ENCODE measurements at places on chromosomes 6 and 20.
A peak's percentile ranks its signal among the peaks of the same experiment; 100 is the strongest.

DNA sequence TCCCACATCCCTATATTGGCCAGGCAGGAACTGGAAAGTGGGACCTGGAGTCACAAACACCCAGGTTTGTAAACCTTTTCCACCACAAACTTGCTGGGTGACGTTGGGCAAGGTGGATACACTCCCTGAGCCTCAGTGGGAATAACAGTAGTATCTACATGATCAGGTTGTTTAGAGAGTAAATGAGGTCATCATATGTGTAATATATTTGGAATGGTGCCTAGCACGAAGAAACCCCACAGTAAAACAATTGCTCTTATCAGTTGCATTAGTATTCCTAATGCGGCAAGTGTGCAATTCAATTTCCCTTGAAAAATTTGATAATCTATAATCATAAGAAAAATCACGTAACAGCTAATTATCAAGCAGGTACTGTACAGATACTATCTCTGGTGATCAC, 51.9 kb downstream of the HIVEP2 start:
- no peak for DNase-seq

DNA sequence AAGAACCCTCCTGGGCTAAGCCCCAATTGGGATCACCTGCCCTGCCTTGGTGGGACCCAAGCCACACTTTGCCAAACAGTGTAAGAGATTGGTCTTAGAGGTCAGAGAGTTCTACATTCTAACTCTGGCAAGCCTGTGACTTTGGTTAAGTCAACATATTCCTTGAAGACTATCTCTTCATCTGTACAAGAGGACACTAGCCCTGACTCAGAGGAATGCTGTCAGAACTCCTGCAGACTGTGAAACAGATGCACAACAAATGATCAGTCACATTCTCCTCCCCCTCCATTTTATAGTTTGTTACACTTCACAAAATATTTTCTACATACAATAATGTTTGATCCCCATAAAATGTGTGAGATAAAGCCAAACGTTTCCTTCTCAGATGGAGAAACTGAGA, 91.7 kb upstream of the EPB41L1 start:
- DNase-seq: no peak

DNA sequence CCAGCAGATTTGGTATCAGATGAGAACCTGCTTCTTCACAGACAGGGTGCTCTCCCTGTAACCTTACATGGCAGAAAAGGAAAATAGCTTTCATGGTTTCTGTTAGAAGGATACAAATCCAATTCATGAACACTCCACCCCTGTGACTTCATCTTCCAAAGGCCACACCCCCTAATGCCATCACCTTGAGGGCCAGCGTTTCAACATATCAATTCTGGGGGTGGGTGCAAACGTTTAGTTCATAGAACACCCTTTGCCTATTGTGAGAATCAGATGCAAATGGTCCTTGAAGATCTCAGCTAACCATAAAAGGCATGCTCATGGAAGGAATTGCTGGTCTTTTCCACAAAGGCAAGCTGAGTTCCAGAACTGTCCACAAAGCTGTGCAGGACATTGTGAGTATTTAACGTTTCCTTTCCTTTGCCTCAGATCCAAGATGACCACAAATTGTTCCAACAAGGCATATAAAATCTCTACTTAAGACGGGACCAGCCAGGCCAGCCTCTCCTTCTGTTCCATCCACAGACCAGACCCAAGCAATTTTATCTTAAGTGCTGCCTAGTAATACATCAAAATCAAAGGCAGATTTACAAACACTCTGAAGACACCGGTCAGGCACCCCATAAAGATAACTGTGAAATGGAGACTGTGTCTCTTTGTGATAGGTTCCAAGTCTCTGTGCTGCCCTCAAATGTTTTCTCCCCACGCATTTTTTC, 34.7 kb upstream of the SSTR4 start:
- DNase-seq: no peak

GRCh38 chr6:16578695-16579285, 182.5 kb downstream of the ATXN1 start:
- DNase-seq: no peak

- no peak for DNase-seq
Observed at GRCh38 chr20:39638731-39639130, 676.6 kb downstream of the DHX35 start.

DNA sequence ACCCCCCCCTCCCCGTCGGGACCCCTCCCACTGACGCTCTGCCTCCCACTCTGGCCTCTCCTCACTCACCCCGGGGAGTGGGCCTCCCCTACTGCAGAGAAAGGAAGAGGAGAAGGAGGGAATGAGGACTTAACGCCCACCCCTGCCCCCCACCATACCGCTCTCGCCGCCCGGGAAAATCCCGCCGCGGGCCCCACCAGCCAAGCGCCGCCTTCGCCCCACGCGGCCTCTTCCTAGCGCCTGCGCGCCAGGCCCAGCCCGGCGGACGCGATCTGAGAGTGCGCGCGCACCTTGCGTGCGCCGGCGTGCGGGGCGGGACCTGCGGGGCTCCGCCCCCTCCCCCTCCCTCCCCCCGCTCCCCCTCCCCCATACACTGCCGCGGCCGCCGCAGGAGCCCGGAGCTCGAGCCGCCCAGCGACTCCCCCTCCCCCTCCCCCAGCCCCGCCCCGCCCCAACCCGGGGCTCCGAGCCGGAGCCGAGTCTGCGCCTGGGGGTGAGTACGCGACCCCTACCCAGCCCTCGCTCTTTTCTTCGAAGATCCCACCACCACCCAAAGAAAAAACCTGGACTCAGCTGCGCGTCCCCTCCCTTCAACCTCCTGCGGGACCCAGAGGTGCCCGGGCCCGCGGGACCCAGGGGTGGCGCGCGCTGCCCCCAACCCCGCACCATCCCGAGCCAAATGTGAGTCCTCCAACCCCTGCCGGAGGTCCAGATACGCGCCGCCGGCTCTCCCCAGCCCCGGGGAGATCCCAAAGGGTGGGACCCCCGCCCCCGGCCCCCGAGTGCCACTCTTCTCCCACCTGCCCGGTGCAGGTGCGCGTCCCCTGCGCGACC, at the start of the genes MRPL14 and TMEM63B:
MRPL14 (minus strand) TSS at position 267 of the 834 bp plus-strand sequence. CDS start 10,841 bp downstream, outside the sequence.
TMEM63B (plus strand) TSS at position 369 of the 834 bp plus-strand sequence. CDS start 7,031 bp downstream, outside the sequence.
- peak; percentile 95 for DNase-seq

DNA sequence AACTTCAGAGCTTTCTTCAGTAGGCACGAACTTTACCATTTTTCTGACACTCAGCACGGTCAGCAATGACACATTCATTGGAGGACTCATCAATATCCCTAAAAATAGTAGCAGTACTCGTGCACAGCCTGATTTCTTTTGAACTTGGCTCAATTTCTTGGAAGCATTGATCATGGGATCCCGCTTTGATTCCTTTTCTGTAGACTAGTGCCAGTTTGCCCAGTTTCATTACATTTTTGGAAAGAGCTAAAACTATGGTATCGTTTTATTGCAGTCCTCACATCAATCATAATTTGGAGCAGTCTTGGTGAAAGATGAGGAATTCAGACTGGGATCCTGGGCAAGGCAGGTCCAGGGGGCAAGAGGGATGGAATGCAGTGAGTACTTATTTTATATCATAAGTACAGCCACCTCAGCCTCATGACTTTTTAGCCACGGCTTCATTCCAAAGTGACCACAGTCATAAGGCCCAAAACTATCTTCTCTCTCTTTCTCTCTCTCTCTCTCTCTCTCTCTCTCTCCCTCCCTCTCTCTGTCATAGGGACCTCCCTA, 170.9 kb upstream of the AKAP12 start:
- DNase-seq: no peak

DNA sequence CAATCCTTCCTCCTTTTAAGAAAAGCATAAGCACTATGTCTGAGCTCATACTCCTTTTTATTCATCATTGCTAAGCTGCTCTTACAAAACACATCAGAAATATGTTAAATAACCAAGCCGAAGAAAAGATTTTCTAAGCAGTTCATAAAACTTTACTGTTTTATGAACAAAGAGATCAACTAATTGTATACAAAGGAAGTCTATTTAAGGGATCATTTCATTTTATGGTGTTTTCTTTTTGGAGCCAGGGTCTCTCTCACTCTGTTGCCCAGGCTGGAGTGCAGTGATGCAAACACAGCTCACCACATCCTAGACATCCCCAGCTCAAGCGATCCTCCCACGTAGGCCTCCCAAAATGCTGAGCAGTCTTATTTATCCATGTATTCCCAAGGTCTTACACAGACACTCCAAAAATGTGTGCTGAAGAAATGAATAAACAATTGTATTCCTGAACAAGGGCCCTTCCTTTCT, 9.3 kb downstream of the NUDT3 start:
- DNase-seq: no peak

DNA sequence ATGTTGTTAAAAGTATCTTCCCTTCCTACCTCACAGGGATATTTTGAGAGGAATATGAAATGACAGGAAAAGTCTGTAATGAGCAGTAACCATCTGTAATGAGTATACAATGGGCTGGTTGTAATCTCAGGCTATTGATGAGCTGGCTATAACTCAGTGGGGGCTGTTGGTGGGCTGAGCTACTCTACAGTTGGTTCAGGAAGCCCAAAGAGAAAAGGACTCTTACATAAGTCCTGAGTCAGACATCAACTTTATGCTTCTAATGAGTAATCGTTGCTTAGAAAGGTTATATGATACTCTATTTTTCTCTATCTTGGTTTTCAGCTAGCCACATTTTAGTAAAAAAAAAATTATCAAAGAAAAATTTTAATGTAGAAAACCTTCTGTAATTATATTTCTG, 26.4 kb downstream of the ZNF391 start:
- no peak for DNase-seq

DNA sequence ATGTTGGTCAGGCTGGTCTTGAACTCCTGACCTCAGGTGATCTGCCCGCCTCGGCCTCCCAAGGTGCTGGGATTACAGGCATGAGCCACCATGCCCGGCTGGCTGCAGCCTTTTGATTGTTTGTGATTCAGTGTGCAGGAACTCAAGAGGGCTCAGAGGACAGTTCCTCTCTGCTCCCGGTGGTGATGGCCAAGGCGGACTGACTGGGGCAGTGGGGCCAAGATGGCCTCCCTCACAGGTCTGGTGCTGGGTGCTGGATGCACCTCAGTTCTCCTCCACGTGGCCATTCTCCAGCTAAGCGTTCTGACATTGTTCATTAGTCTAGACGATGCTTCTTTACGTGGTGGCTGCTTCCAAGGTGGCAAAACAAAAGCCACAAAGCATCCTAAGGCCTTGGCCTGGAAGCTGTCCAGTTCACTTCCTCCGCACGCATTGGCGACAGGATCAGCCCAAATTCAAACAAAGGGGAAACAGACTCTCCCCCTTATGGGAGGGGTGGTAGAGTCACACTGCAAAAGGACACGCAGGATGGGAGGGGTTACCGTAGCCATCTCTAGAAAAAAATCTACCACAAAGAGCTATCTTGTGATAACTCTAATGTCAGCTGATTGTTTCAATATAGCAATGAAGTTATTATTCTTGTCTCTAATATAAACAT, 146.9 kb downstream of the FOXC1 start:
- no peak for DNase-seq

- no peak for DNase-seq
Observed at GRCh38 chr20:36591281-36591680, 14.3 kb upstream of the RAB5IF start.

- no peak for DNase-seq
Observed at GRCh38 chr6:21895555-21895954, 302.0 kb downstream of the SOX4 start.

DNA sequence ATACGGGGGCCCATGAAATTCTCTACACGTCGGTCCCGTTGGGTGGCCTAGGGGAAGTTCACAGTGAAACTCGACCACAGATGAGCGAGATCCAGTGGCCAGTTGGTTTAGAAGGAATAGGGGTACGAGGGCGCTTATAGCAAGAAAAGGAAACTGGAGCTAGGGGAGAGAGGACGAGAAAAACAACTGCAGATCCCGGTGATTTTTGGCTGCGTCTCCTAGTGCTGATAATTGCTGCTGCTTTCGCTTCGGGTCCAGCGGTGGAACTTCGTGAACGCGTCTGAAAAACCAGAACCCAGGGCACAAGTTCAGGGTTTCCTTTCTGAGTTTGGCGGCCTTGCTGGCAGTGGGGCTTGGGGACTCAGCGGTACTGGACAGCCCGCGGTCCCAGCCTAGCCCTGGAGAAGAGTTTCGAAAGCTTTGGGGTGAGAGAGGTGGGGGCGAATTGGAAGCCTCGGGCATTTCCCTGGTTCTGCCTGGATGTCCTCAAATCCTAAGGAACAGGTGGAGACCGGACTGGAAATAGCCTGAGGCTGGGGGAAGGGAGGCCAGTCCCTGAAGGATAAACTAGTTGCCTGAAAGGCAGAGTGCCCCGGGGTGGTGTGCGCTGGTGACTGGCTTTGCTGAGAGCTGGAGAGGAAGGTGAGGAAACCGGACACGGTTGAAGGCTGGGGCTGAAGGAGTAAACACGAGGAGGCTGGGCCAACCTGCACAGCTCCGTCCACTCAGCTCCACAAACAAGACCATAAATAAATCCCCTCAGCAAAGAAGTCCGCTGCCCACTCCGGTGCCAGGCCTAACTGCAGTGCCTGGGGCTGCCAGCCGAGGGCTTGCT, 793 bp downstream of the GMPR start:
- DNase-seq: no peak

- DNase-seq: peak; percentile 10
Observed at GRCh38 chr6:134079406-134079921, 27.0 kb upstream of the SLC2A12 start.

DNA sequence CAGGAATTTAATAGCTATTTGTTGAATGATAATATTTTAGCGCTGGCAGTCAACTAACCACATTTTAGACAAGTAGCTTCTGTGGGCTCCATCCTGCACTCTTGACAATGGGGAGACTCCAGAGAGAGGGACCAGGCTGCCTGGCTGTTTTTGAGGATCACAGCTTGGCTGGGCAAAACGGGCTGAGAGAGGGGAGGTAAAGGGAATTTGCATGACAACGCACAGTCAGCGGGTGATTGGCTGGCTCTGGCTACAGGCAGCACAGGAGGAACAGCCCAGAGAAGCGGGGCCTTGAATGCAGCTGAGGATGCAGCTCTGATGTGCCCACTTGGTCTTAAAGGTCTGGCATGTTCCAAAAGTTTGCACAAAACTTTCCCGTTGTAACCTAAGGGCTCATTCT, 41.2 kb downstream of the LRFN2 start:
- DNase-seq: no peak

DNA sequence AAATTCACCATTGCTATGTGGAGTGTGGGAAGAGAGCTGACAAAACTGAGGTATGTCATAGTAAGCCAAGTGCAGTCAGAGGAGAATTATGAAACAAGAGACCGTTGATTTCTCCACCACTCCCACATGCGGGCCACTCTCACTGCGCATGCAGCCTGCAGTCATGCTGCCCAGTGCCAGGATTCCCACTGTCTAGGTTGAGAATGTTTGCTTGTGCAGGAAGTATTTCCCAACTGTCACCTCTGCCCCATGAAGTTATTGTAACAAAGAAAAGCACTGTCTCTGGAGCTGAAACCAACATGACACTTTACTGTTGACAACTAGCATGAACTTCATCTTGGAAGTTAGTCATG, 18.7 kb upstream of the SFT2D1 start:
- no peak for DNase-seq

DNA sequence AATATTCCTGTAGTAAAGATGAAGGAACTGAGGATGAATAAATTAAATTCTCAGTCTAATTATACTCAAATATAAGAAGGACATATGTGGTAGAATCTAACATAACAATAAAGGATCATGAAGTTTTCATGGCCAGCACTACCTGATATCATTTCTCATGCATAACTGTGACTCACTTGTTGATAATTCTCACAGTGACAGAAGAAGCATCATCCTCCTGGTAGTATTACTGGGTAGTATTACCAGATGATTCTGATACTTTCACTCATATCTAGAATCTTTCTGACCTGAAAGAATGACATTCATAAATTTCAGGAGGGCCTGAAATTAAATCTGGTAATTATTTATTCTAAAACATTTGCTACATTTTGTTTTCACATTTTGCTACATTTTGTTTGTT, 1375.0 kb downstream of the EPHA7 start:
- DNase-seq: no peak
